ENCODE measurements at places on chromosomes 5 and 9.

GRCh38 chr9:3751125-3751758 is 225.4 kb upstream of the RFX3 start:
- no peak for DNase-seq

GRCh38 chr9:35845824-35846771 is 17.1 kb downstream of the TMEM8B start:
- no peak for DNase-seq

GRCh38 chr5:40447438-40447837 is 232.3 kb upstream of the PTGER4 start:
- DNase-seq = no peak

DNA sequence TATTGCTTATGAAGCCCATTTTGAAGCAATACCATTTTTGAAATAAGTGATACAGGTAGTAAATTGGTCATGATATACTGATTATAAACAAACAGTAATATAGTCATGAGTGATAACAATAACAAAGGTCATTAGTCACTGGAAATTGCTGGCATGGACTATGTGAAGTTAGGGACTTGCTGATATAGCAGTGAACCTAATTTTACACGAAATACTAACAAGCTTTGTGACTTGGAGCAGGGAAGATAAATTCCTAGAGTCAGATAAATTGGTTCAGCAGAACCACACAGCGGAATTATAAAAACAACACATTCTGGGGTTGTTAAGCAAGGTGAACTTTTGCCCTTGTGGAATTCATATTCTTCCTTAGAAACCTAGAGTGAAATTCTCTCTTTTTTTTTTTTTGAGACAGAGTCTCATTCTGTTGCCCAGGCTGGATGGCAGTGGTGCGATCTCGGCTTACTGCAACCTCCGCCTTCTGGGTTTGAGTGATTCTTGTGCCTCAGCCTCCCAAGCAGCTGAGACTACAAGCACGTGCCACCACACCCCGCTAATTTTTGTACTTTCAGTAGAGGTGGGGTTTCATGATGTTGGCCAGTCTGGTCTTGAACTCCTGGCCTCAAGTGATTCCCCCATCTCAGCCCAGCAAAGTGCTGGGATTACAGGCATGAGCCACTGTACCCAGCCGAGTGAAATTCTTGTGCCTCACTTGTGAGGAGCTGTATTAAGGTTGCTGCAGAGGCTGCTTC is 6.0 kb downstream of the UGCG start:
- no peak for DNase-seq

GRCh38 chr9:136054798-136055714 is 40.0 kb downstream of the NACC2 start:
- no peak for DNase-seq

GRCh38 chr5:58761407-58761806 is 178.5 kb downstream of the RAB3C start:
- no peak for DNase-seq

- DNase-seq = no peak
Observed at GRCh38 chr5:177490992-177491391, 6.4 kb downstream of the PDLIM7 start.

DNA sequence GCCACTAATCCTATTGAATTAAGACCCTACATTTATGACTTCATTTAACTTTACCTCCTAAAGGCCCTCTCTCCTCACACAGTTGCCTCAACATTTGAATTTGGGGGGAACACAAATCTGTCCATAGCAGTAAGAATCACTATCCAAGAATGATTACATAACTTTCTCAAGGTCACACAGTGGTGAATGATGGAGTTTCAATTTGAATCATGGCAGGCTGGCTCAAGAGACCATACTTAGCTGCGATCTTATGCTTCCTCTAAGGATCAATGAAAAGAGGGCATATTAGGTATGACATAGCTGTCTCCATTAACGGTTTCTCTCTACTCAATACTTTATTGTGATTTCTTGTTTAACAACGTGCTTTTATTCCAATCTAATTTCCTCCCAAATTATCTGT is 44.1 kb upstream of the PDE4D start:
- DNase-seq = no peak

DNA sequence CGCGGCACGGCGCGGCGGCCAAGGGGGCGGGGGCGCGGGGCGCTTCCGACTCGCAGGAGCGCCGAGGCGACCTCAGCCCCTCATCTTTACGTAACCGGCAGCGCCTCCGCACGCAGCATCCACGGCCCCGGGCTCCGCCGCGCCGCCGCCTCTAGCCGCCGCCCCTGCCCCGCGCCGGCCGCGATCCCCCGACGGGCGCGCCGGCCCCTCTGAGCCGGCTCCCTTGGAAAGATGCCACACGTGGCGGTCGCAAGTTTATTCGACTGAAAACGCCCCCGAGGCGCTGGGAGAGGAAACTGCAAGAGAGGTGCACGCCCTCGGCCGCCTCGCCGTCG is 1.0 kb downstream of the KLF9 start:
- DNase-seq = no peak

DNA sequence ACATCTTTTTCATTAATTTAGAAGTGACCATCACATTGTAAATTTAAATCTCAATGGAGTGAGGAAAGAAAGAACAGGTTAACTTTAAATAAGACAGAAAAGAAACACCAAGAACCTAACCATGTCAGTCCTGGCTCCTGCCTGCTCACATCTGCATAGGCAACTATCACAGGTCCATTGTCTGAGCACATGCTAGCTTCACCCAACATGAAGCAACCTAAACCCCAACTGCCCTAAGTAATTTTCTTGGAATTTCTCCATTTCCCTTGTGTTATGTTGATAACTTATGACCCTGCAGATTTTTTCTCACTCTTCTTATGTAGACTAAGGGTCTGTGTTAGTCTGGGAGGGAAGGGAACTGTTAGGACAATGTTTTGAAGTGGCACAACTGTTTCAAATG is 2205.8 kb upstream of the ACO1 start:
- no peak for DNase-seq

GRCh38 chr5:83418356-83419321 is 52.9 kb upstream of the VCAN start:
- DNase-seq = no peak

GRCh38 chr9:3118081-3118480 is 274.2 kb upstream of the PUM3 start:
- no peak for DNase-seq

GRCh38 chr5:145473042-145473642 is 362.0 kb downstream of the PRELID2 start:
- no peak for DNase-seq

GRCh38 chr9:122221183-122221811 is 7.5 kb downstream of the LHX6 start:
- peak; percentile 20 for DNase-seq

- DNase-seq = no peak
Observed at GRCh38 chr5:171797543-171797942, 11.9 kb downstream of the SMIM23 start.

DNA sequence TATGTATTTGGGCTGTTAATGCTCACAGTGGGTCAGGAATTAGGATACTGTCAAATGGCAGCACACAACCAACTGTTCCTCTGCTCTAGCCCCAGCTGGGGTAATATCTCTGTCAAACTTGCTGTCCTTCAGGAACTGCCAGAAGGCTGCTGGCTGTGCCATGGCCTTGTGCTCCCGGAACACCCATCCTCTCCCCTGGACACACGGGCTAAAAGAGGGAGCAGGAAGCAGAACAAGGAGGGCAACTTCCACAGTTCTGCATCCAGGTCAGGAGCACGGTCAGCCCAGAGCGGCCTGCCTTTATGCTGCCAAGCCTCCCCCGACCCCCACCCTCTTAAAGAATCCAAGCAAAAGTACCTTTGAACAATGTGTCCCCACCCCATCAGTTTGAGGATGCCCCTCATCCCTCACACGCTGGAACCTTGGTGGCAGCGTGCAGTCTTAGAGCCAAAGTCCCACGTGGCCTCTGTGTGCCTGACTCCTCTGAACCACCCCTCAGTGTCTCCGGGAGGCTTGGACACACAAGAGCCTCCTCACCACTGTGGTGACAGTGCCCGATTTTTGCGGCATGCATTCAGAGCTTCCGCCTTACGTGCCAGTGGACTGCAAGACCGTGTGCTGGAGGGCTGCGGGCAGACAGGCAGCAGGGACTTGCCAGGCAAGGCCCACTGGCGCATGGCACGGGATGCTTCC is 60.8 kb downstream of the PSMB7 start:
- no peak for DNase-seq

- DNase-seq = no peak
Observed at GRCh38 chr9:137606005-137606621, 627 bp downstream of the ARRDC1 start.

- DNase-seq = no peak
Observed at GRCh38 chr5:141127305-141127704, 5.7 kb downstream of the PCDHB4 start.

DNA sequence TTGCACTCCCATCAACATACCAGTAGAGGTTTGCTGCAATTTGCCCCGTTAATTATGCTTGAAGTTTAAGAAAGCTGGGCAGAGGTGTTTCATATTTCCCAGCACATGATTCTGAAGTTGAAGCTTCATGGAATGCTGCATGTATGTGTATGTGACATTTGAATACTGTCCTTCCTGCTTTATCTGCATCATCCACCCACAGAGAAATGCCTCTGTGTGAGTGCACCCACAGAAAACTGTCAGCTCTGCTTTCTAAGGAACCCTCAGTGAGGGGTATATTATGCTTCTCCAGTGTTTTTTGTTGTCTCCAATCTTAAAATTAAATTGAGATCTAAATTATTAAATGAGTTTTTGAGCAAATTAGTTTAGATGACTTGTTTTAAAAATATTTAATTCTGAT is 358.1 kb upstream of the PIK3R1 start:
- no peak for DNase-seq

DNA sequence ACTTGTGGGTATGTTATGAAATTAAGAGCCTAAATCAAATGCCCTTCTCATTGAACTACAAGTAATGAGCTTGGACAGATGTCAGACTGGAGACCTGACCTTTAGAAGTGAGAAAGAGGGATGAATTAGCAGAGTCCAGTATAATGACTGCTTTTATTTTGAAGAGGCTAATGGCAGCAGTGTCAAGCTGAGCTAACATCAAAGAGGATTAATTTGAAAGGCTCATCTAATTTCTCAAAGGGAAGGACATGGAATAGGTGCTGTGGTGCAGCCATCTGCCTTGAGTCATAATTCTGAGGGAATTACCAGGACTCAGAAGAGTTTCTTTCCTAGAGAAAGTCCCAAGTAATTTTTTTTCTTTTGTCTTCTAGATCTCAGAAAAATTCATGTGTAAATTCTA is 57.6 kb downstream of the FAM81B start:
- DNase-seq = no peak

GRCh38 chr9:6655036-6655435 is 9.5 kb upstream of the GLDC start:
- DNase-seq = no peak

- DNase-seq = no peak
Observed at GRCh38 chr5:2985718-2986117, 234.2 kb upstream of the IRX2 start.

DNA sequence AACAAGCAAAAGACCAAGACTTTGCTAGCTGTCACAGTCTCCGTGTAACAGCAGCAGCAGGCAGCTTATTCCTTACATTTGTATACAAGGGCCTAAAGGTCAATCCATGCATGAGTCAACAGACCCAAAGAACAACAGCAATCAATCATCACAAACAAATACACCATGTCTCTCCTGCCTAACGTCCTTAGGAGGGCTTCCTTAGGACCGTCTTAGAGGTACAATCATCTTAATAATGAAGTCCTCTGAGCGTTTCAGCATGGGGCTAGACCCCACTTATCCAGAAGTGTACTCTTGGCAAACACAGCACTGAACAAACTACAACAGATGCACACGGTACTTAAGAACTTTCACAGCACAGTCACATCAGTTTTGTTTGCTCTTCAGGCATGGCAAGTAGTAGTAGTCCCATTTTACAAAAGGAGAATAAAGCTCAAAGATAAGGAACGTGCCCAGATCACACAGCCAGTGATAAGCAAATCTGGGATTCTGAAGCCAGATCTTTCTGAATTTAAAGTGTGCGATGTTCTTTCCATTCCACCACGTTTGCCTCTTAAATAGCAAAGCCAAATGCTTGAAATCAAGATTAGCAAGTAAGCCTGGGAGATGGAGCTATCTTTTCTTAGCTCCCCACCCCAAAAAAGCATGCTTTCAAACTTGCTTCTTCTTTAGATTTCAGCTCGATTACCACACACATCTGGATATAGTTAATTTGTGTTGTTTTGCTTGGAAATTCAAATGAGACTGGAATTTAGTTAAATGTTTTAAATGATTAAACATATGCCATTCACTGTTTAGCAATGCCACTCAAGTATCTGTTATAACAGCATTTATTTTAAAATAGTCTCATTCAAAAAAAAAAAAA is 24.2 kb downstream of the PSMB7 start:
- peak; percentile 45 for DNase-seq

GRCh38 chr5:134143944-134144941 is 29.8 kb downstream of the TCF7 start:
- DNase-seq = no peak

DNA sequence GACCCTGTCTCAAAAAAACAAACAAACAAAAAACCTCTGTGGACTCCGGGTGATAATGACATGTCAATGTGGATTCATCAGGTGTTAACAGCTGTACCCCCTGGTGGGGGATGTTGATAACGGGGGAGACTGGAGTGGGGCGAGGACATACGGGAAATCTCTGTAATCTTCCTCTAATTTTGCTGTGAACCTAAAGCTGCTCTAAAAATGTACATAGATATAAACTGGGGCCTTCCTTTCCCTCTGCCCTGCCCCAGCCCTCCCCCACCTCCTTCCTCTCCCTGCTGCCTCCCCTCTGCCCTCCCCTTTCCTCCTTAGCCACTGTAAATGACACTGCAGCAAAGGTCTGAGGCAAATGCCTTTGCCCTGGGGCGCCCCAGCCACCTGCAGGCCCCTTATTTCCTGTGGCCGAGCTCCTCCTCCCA is 1.4 kb upstream of the CEL start:
- DNase-seq = no peak

GRCh38 chr9:135617538-135617900 is 21.8 kb downstream of the GLT6D1 start:
- no peak for DNase-seq

DNA sequence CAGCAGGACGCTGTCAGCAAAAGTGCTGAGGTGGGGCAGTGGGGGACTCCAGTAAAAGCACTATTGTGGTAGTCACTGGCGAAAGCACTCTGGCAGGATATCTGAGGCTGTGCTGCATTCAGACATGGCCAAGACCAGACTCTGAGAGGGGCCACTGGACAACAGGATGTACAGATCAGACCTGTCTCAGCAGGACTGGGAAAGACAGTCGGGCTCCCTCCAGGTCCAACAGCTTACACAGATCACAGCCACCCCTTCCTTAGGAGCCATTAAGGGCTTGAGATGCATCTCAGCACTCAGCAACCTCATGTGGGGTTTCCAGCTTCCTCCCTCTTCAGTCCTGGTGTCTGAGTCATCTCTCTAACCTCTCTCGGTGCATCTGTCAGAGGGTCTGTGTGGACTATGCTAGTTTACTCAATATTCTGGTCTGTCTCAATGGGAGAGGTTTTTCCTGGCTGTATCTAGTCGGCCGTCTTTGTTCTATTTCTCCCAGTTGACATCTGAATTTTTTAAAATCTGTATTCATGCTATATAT is 154.5 kb downstream of the CWC27 start:
- no peak for DNase-seq

DNA sequence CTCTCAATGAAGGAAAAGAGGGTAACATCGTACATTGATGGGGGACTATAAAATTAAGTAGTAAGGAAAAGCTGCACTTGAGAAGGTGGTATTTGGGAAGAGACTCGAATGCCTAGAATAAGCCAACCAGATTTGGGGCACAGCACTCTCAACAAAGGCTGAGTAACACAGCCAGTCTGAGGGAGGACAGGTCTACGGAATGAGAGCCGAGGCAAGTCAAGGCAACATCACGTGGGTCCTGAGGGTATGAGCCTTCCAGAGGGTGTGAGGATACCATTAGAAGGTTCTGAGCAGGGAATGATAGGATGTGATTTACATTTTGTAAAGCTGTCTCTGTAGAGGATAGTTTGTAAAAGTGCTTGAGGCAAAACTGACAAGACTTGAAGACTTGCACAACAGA is 434.1 kb downstream of the RAB3C start:
- DNase-seq = no peak
